Putamen (tissue), 1 donor: ENCODE measurements at places on chromosomes 16 and 17.

DNA sequence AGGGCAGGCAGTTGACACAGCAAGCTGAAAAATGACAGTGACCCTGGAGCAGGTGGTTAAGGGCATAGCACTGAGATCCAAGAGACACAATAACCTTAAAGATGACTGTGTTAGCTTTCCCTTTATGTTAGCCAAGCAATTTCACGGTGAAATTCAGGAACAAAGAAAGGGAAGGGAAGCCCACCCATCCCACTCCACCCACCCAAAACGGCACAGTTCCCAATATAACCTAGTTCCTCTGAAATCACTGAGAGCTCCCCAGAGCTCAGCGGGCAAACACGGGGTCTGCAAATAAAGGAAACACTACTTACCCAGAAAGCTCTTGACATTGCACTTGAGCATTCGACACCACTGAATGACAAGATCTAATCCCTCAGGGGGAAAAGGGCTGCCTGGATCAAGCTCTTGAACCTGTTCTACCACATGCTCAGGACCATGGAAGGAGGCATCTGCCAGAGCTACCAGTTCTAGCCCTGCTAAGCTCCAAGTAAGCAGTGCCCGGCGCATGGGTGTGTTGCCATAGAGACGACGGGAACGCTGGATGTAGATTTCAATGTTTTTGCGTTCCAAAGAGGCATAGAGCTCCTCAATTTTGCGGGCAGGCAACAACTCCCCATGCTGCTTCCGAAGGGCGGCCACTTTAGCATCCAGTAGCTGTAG, 10.6 kb downstream of the BLTP2 start:
- DNase-seq = no peak

- no peak for DNase-seq
These were observed 17.1 kb downstream of the STX4 start for GRCh38 chr16:31050280-31051030.

DNA sequence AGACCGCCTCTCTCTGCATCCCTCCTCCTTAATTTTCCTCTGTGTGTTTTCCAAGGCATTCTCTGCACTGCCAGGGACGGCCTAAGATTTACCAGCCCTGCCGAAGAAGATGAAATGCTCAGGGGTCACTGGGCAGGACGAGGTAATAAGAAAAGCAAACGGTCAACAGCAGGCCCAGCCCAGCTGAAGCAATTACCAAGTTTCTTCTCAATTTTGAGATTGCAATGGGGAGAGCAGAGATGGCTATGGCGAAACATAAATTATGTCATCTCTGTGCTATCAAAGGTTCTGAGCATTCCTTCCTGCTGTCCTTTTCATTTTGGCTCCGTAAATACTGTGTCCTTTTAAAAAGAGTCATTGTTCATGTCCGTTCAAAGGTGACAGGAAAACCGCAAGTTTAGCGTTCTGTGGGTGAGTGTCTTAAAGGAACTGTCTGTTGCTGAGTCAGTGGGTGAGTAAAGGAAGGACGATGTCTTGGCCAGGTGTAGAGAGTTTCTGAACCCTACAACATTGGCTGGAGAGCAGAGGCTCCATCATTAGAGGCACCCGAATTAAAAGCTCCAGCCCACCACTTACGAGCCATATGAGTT, 753.9 kb upstream of the EEF2KMT start:
- DNase-seq = no peak

DNA sequence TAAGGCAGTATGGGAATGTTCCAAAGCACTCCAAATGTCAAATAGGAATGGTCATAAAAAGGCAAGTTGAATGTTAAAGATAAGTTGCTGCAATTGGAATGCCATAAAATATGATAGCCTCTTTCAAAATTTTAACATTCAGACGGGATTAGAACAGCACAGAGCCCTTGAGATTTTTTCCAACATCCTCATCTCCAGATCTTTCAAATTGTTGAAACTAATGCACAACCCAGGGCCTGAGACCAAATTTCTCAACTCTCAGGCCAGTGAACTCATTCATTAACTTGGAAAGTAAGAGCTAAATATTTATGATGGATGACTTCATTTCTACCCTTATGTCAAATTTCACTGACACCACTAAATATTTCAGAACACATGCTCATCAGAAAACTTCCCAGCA, 346.5 kb upstream of the XYLT1 start:
- DNase-seq = no peak

DNA sequence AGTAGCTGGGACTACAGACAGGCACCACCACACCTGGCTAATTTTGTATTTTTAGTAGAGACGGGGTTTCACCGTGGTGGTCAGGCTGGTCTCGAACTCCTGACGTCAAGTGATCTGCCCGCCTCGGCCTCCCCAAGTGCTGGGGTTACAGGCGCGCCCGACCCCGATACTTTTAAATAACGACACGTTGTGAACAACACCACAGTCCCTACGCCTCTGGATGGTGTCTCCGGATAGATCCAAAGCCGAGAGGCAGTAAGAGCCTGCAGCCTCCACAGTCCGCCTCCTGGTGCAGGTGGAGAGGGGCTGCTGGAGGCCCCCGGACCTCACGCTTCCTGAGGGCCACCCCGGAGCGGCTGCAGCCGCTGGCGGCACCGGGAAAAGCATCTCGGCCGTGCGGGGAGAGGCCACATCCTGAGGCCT, 741 bp upstream of the TLCD3A start:
- DNase-seq = no peak

DNA sequence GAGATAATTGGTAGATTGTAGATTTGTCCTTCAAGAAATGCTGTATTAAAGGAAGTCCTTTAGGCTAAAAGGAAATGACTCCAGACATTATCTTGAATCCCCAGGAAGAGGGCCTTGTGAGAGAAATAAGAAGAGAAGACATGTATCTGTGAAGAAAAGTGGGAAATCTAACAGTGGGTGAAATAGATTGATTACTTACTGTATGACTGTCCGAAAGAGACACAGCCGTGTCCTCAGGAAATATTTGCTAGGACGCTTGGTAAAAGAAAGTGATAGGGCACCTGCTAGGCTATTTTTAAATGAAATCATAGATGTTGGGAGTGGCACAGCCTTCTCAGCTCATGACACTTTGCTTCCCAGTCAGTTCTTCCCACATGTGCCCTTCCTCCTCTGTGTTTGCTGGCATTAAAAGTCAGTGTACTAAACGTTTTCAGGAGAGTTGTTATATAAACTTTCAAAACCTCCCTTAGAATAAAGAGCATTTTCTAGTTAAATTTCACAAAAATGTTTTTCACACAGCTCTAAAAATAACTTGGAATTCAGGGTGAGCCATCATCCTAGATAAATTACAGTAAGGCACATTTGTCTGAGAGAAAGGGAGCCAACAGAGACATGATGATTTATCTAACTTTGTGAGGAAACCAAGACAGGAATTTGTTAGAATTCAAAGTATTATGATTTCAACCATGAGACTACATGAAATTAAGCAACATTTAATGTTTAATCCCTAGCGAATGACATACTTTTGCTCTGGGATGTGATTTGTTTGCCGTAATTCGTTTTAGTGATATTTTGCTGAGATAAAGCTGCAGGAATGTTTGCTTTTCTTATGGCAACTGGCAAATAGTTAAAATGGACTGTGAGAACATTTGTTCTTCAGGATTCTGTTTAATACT, 35.0 kb downstream of the DHRS7B start:
- DNase-seq = peak; percentile 15

- DNase-seq = peak; percentile 50
These were observed 18.9 kb downstream of the ARHGAP17 start for GRCh38 chr16:24996301-24996700.

- DNase-seq = no peak
These were observed 721 bp downstream of the TBCD start for GRCh38 chr17:82752371-82753200.

DNA sequence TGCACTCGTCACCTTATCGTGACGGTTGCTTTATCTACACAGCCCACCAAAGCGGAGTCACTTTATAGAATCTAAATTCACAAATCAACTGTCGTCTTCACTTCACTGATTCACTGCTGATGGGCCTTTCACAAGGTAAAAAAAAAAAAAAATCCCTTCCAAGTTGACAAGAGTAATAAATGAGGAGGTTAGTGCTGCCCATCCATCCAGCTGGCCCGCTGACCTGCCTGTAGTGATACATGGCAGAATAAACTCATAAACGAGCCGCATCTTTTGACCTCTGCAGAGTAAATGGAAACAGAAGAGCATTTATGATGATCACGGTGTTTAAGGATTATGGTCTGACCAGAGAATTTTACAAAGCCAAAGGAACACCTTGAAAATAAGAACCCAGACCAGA, 227.3 kb upstream of the IRX5 start:
- DNase-seq = no peak

DNA sequence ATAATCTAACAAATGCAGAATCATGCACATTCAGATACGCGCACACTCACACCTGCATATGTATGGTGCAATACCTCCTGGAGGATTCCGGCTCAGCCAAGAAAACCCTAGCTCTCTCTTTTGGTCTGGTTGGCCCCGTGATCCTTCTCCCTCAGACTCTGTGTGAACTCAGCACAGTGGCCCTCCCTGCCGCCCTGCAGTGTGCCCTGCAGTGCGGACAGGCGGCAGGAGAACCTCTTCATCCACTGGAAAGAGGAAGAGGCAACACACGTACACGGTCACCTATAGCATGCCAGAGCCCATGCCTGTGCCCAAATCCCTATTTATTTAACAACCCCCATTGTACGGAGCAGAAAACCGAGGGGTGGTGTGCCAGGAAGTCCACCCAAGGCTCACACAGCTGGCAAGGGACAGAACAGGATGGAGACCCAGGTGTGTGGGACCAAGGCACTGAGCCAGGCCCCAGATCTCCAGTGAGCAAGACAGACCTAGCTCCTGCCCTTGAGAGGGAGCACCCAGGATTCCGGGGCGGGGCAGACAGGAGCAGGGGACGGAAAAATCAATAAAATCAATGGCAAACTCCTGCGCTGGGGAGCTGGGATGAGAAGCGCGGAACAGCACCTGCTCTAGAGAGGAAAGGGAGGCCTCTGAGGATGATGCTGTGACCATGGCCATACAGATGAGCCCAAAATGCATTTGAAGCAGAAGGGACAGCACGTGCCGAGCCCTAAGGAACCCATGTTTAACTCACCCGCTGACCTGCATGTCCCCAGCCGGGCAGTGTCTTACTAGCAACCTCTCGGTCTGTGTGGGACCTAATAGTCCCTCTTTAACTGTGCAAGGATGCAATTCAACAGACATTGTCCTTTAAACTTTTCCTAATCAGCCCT, 54.7 kb upstream of the CIBAR2 start:
- DNase-seq = no peak

- no peak for DNase-seq
These were observed 985 bp upstream of the SLFN12 start for GRCh38 chr17:35433075-35433894.

DNA sequence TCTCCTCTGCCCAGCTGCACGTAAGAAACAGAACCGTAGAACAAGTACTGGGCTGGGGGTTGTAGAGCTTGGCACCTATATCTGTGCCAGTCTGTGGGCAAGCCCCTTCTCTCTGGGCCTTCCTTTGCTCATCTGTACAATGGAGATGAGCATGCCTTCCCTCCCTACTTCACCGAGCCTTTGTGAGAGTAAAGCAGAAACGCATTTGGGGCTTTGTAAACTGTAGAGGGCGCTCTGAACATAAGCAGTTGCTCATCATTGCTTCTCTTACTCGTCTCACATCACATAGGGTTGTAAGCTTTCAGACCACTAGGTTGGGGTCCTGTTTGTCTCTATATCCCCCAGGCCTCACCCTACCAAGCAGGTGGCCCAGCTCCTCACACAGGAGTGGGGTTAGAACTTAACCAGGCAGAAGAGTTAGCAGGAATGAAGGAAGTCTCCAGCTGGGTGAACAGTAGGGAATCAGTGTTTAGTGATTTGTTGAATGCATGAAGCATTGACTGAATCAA, 15.1 kb downstream of the SAMD14 start:
- no peak for DNase-seq

GRCh38 chr17:5971969-5972368, 98.2 kb upstream of the WSCD1 start:
- no peak for DNase-seq

GRCh38 chr16:83992624-83993023, 24.6 kb downstream of the NECAB2 start:
- DNase-seq = no peak
